Breast epithelium (tissue), 4 donors: ENCODE measurements at places on chromosomes 16 and 17.

- DNase-seq = no peak
Measured at GRCh38 chr16:82653550-82654511, 27.1 kb downstream of the CDH13 start.

- no peak for DNase-seq
Measured at GRCh38 chr17:68627956-68628575, 26.9 kb upstream of the FAM20A start.

DNA sequence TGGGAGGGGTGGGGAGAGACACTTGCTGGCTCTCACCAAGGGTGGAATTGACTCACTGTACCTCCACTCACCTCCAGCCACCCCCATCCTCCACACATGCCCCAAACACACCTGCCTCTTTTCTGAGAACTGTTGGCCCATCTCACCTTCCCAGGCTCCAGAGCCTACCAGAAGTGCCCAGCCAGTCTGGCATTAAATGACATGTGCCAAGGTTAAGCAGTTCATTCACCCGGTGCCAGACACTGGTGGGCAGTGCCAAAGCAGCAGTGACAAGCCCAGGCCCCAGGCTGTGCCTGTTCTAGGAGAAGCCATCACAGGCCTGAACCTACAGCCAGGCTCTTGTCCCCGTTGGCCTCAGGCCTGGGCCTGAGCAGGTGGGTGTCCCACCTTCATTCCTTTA lies 11.2 kb downstream of the MVP start:
- no peak for DNase-seq

DNA sequence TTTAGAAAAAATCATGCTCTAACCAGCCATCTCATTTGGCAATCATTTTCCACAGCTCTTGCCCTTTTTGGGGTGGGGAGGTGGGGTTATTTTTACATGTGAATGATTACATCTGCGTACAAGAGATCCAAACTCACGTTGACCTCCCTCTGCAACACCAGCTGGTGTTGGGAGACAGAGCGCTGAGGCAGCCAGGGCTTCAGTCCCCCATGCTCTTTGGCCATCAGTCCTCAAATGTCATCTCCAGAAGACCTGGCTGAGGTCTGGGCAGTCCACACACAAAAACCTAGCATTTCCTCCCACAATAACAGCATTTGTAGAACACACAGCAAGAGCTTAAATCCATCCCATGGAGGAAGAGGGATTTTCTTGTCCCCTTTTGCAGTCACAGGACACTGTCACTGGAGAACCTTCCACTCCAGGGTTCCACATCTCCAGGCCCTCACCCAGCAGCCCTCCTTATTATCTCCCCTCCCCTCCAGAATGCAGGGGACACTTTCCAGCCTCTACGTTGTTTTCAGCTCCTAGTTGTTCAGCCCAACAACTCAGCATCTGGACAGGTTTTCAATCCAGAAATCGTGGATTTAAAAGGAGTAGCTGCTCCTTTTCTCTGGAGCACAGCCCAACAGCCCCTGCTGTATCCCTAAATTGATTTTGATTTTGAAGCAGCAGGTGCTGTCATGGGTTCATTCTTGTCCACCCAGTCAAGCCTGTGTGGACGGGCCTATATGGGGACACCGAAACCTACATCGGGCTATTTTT lies 21.1 kb downstream of the MEOX1 start:
- DNase-seq = no peak

DNA sequence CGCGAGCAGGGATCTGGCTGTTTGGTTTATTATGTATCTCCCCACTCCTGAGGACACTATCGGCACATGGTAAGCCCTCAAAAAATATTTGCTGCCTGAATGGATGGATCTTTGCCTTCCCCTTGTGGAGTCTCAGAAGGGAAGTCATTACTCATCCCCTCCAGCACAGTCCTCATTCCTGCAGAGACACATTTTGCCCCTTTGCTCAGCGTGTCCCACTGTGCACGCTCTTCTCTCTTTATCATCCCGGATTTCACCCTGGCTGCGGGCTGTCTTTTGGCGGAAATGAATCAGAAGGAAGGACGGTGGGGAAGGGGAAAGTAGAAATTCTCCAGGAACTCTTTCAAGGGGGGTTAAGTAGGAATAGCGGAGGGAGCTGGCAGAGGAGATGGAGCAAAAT lies 125.2 kb upstream of the CDC42EP4 start:
- DNase-seq = no peak
